ENCODE measurements at places on chromosomes 16 and 17.

DNA sequence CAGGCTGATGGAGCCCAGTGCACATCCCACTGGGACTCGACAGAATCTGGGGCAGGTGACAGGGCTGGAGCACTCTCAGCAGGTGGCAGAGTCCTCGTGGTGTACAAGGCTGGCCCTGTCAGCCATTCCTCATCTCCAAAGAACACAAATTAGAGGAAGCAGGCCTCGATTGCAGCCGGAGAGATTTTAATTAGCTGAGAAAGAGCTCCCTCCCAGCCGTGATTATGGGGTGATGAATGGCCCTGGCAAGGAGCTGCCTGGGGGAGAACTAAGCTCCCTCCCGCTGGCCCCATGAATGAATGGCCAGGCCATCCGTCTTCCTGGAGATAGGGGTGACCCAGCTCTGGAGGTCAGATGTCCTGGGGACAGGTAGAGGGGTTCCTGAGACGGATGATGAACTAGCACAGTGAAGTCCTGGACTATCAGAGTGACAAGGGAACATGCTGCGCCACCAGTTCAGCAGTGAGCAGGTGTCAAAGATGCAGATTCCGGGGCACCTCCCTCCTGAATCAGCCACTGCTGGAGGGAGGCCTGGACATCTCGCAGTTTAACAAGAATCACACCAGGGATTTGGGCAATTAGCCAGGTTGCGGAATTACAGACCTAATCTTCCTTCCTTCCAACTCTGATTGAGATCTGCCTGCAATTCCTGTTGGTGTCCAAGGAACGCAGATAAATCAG lies 35.5 kb downstream of the PIMREG start:
- DNase-seq: no peak

- no peak for DNase-seq
These were observed 19.8 kb downstream of the MPG start for GRCh38 chr16:97822-98221.

GRCh38 chr17:70654706-70655105 lies 485.4 kb downstream of the KCNJ2 start:
- no peak for DNase-seq

DNA sequence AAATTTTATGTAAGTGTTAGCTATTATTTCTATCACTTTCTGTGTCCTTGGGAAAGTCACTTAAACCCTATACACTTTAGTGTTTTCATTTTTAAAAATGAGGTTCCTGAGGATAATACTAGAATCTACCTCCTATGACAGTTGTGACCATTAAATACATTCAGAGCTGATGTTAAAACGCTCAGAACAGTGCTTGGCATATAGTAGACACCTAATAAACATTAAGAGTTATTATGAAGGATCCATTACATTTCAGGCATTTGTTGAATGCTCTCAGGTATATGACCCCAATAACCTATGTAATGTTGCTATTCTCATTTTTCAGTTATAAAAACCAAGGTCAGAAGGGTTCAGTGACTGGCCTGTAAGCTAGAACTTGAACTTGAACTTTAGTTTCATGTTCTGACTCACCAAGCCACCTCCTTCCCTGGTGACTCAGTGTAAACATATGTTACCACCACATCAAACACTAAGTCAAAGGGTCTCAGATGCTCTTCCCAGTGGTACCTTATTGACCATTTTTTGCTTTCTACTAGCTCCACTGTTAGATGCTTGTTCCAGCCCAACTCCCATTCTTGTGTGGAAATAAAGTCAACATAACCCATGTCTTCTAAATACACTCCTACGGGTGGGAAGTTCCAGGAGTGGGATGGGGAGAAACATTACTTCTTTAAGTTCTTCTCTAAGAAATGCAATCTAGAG lies 47.6 kb downstream of the HSD17B2 start:
- no peak for DNase-seq

DNA sequence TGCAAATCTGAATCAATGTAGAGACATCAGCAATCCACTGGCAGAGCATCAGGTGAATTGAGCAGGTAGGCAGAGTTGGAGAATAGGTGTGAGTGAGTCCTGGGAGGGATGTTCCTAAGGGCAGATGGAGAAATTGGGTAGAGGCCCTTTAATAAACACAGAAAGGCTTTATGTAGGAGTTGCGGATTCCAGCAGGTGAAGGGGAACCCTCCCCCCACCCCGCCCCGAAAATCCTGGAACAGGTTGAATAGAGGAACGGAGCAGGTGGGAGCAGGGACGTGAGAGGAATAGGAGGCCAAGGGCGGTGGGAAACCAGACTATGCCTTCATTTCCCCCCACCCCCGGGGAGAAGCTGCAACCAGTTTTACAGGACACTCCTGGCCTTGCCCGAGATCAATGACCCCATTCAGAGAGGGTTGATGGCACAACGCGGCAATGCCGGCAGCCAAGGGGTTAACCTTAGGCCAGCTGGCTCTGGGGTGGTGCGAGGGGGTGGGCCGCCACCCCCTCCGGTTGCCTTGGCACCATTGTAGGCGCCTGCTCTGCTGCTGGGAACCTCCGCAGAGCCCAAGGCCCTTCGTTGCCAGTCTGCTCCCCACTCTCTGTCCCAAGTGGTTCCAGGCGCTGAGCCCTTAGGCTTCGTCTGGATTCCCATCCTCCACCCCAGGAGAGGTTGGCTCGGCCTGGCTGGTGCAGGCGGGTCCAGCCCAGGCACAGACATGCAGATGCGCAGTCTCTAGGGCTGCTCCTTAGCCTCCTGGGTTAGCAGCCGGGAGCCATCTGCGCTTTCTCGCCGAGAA lies 814 bp upstream of the RUNDC3A start:
- no peak for DNase-seq

- no peak for DNase-seq
These were observed 19.7 kb downstream of the TMEM11 start for GRCh38 chr17:21194226-21194625.

Measured in T-helper 1 cell (primary cell).